Activated CD4-positive, alpha-beta T cell treated with anti-CD3 and anti-CD28 coated beads for 36 hours (primary cell): ENCODE measurements at places on chromosomes 6 and 20. TPM values are rescaled to one million over a fixed set of nuclear protein-coding genes. Genes with fewer than 3 reads are reported as not detected.
A peak's percentile ranks its signal among the peaks of the same experiment; 100 is the strongest.

DNA sequence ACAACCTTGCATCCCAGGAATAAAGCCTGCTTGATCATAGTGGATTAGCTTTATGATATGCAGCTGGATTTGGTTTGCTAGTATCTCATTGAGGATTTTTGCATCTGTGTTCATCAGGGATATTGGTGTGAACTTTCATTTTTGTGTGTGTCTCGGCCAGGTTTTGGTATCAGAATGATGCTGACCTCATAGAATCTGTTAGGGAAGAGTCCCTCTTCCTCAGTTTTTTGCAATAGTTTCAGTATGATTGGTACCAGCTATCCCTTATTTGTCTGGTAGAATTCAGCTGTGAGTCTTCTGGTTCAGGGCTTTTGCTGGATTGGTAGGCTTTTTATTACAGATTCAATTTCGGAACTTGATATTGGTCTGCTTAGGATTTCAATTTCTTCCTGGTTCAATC is 132.5 kb downstream of the ZFAND3 start:
- no peak for DNase-seq
- H3K27ac ChIP-seq, result peak overlapping the region; percentile 5
- H3K27me3 ChIP-seq, result no peaks in the 10 kb centered on the region
- H3K36me3 ChIP-seq, result peaks cover 6% of the 10 kb centered on the region

The PAK5 gene
- not detected for total RNA-seq

The SAMD3 gene
- total RNA-seq, result 2.4 TPM

- no peak overlapping the region for H3K27ac ChIP-seq
- no peak for DNase-seq
- H3K27me3 ChIP-seq, result peaks cover 13% of the 10 kb centered on the region
- no peak overlapping the region for H3K4me3 ChIP-seq
- no peaks in the 10 kb centered on the region for H3K36me3 ChIP-seq
These were observed 293.1 kb upstream of the SOX4 start for GRCh38 chr6:21300439-21300838.

- H3K4me3 ChIP-seq, result peak overlapping the region; percentile 56
- peak overlapping the region; percentile 96 for H3K27ac ChIP-seq
- no peaks in the 10 kb centered on the region for H3K36me3 ChIP-seq
- peaks cover 12% of the 10 kb centered on the region for H3K27me3 ChIP-seq
These were observed 10.1 kb upstream of the PYGB start for GRCh38 chr20:25237610-25238318.

The MC3R gene
- total RNA-seq, result not detected

- peaks cover 31% of the 10 kb centered on the region for H3K4me1 ChIP-seq
- no peaks in the 10 kb centered on the region for H3K27me3 ChIP-seq
- no peak overlapping the region for H3K4me3 ChIP-seq
- DNase-seq, result no peak
- peaks cover 4% of the 10 kb centered on the region for H3K36me3 ChIP-seq
These were observed 56.2 kb upstream of the TULP4 start for GRCh38 chr6:158255989-158256601.

The HTR1E gene
- not detected for total RNA-seq
